ENCODE measurements at places on chromosomes 2 and 18.

GRCh38 chr2:71787476-71788185, 334.3 kb downstream of the DYSF start:
- DNase-seq: no peak

DNA sequence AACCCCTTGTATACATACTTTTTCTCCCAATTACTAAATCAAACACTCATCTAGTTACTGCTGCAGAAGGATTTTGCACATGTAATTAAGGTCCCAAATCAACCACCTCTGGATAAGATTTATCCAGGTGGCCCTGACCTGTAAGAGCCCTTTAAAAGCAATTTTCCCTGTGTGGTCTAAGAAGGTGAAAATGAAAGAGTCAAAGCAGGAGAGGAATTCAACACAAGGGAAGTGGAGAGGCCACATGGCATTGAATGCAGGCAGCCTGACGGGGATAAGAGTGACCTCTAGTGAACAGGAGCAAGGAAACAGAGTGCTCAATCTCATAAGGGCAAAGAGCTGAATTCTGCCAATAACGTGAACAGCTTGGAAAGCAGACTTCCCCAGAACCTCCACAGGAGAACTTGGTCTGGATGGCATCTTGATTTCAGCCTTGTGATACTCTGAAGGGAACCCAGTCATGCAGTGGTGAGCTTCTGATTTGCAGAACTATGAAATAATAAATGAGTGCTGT, 27.2 kb downstream of the PPP3R1 start:
- no peak for DNase-seq

DNA sequence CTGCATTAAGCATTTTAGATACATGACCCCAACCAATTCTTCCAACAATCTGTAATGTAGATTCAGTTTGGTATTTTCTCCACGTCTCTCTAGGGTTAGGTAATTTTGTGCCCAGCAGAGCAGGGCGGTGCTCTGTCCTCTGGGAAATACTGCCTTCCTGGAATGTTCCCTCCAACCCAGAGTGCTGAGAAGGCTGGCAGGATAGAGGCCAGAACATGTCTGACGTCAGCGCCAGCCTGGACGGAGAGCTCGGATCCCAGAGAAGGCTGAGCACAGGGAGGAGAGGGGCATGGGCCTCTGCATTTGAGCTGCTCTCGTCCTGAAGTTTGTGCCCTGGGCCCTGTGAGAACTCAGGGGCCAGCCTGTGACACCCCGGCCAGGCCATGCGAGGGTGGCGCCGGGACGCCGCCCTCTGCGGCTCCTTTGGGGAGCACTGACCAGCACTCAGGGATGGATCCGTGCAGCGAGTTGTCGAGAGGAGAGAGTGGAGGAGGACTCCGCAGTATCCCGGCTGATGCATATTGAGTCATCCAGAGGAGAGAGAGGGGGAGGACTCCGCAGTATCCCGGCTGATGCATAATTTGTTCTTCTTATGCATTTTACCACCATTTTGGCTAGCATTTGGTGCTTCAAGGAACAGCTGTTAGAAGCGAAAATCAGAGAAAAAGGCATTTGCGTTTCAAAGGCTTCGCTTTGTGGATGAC, 80.0 kb upstream of the PXDN start:
- DNase-seq: no peak

- DNase-seq: no peak
Measured at GRCh38 chr2:120842456-120843439, 107.1 kb downstream of the GLI2 start.

- no peak for DNase-seq
Measured at GRCh38 chr2:240539906-240540305, 17.9 kb downstream of the ANKMY1 start.

- no peak for DNase-seq
Measured at GRCh38 chr2:200455958-200456421, 53.9 kb downstream of the KCTD18 start.

- peak; percentile 57 for DNase-seq
Measured at GRCh38 chr2:170816504-170817092, at the start of gene GAD1. Gene GAD1, plus strand, starts transcription at chr2:170816887. Its CDS starts 1,705 bp downstream, at chr2:170818592.

Data from stimulated activated CD8-positive, alpha-beta memory T cell treated with anti-CD3 and anti-CD28 coated beads, Interleukin-15, amount 100 ng/mL, for 48 hours (primary cell).